ENCODE measurements at places on chromosomes 13 and 19. TPM values are rescaled to one million over a fixed set of nuclear protein-coding genes. Genes with fewer than 3 reads are reported as not detected.

DNA sequence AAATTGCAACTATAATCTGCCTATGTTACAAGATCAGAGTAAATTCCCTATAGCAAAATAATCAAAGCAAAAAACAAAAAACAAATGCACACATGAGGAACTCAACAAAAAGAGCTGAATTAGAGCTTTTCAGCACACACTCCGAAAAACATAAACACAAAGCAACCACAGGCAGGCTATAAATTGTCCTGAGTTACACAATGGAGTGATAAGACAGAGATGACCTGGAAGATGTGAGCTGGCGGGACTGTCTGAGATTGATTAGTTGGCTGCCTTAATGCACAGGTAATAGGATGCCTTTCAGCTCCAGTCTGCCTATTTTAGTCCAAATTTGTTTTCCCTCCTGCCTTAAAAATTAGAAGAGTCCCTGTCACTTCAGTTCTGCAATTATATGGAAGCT lies 159.0 kb upstream of the FNDC3A start:
- peak; percentile 40 for DNase-seq

DNA sequence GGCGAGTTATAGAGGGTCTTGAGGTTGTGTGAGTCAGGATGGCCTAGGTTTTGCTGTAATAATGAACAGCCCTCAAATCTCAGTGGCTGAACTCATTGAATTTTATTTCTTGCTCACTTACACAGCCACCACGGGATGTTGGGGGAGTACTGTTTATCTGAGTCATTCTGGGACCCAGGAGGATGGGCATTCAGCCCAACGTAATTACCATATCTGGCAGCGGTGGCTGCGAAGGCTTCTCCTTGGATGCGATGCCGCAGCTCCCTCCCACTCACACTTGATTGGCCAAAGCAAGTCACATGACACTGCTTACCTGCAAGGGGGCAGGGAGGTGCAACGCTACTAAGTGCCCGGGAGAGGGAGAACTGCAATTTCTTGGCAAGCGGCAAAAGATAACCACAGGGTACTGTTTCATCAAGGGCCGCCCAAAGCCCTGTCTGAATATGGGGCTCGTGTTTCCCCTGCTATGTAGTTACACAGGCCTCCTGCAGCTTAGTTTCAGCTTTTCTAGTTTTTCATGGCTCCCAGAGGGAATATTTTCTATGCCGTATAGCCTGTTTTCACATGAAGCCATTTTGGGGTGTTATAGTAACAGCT lies 19.9 kb downstream of the ZSWIM9 start:
- peak; percentile 58 for DNase-seq

DNA sequence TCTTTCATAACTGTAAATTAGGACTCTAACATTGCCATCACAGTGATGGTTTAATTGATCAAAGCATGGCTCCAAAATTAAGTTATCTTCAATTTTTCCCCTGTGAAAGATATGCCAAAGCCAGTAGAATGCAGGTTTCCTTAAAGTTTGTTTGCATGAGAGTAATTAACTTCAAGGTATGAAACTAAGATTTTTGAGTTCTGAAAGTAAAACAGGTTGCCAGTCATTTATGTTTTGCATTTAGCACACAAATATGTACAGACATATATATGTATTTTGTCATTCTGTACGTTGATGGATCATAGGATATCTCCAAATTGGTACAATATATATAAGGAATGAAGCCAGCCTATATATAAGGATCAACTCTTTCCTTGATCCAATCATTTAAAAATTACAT lies 23.6 kb upstream of the NDFIP2 start:
- DNase-seq: no peak

GRCh38 chr19:30712431-30713337 lies 340.5 kb downstream of the ZNF536 start:
- DNase-seq: no peak

- no peak for DNase-seq
Measured at GRCh38 chr19:42089191-42089750, 13.3 kb downstream of the ZNF574 start.

DNA sequence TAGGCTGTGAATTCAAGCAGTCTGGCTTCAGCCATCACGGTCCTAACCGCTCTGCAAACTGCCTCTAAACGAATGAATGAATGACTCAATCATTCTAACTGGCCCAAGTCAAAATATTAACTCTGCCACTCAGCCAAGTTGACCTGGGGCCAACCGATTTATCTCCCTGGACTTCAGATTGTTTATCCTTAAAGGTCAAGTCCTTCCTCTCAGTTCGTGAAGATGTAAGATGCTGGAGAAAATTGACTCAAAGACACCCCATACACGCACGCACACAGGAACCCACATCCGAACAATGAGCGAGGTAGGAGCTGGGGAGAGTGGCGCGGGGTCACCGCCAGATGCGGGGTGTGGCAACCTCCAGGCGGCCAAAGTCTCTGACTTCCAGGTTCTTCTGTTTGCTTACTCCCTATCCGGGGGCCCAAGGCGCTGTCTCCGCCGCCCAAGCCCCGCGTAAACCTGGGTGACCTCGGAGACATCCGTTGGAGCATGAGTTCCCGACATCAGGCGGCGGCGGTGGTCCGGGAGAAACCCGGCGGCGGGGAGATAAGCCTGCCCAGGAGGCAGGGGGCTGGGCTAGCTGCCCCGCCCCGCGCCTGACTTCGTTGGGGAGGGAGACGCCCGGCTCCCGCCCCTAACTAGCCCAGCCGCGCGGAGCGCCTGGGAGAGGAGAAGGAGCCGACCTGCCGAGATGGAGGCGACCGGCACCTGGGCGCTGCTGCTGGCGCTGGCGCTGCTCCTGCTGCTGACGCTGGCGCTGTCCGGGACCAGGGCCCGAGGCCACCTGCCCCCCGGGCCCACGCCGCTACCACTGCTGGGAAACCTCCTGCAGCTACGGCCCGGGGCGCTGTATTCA lies at the start of gene CYP2S1:
CYP2S1 (plus strand) TSS at position 646 of the 856 bp plus-strand sequence; CDS start at position 692, 46 bp downstream.
- peak; percentile 34 for DNase-seq

GRCh38 chr13:47433461-47434005 lies 536.7 kb upstream of the HTR2A start:
- DNase-seq: peak; percentile 14

- no peak for DNase-seq
Measured at GRCh38 chr13:109704771-109705635, 81.4 kb downstream of the IRS2 start.

GRCh38 chr13:109331011-109331433 lies 455.4 kb downstream of the IRS2 start:
- no peak for DNase-seq

- no peak for DNase-seq
Measured at GRCh38 chr13:79401259-79402070, 4.6 kb downstream of the RBM26 start.

- DNase-seq: peak; percentile 99
Measured at GRCh38 chr19:11380653-11381537, 3.2 kb downstream of the EPOR start.

GRCh38 chr13:112824429-112824828 lies 134.6 kb downstream of the ATP11A start:
- DNase-seq: no peak

ERICH4 gene
- not detected for total RNA-seq

CYP2A6 gene
- total RNA-seq: not detected

ATXN8OS gene
- not detected for total RNA-seq

CFAP97D2 gene
- total RNA-seq: not detected

MAP1S gene
- 14.2 TPM for total RNA-seq

PTPRH gene
- total RNA-seq: 18.4 TPM

PDCD2L gene
- 30.8 TPM for total RNA-seq

ZNF430 gene
- total RNA-seq: 9.8 TPM
